ENCODE measurements at places on chromosomes 11 and 22.

DNA sequence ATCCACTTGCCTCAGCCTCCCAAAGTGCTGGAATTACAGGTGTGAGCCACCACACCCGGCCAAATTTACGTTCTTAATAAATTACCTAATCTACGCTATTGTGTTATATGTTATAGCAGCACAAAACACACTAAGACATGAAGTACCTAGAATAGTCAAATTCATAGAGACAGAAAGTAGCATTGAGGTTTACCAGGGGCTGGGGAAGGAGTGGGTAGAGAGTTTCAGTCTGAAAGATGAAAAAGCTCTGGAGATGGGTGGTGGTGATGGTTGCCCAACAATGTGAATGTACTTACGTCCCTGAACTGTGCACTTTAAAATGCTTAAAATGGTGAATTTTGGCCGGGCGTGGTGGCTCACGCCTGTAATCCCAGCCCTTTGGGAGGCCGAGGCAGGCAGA, 65.7 kb upstream of the NUP50 start:
- no peak for DNase-seq

DNA sequence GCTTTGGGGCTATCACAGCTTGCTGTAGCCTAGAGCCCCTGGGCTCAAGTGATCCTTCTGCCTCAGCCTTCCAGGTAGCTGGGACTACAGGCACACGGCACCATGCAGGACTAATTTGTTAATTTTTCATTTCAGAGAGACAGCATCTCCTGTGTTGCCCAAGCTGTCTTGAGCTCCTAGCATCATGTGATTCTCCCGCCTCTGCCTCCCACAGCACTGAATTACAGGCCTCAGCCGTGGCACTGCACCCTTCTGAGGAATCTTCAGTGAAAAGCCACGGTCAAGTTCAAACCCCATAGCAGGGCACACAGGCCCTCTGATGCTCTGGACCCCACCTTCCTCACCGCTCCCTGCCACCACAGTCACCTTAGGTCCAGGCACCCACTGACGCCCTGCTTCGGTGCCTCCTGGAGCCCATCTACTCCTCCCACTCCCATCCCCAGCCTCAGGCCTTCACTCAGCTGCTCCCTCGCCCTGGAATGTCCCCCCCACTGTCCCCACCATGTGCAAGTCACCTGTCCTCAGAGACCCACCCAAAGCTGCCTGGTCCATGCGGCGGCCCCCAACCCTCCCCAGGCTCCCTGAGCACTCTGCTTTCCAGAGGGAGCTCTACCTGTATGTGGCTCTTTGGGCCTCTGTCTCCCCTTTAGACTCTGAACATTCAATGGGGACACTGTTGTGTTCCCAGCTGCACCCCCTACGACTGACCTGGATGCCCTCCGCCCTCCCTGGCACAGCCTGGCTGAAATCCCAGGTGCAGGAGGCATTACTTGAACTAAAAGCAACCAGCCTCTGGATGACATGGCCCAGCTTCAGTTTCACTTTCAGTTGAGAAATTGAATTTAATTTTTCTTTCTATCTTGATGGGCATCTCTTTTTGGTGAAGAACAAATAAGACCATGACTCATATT, 1.6 kb downstream of the APOL2 start:
- DNase-seq, result peak; percentile 25

DNA sequence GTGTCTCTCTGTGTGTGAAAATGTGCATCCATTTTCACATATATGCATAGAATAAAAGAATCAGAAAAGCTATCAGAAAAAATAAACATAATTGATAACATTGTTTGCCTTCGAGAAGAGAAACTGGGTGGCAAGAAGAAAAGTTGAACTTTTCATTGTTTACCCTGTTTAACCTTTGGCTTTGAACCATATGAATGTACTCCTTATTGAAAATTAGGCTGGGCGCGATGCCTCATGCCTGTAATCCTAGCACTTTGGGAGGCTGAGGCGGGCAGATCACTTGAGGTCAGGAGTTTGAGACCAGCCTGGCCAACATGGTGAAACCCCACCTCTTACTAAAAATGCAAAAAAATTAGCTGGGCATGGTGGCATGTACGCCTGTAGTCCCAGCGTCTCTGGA, 11.9 kb upstream of the OR9Q1 start:
- DNase-seq, result no peak

- DNase-seq, result no peak
Observed at GRCh38 chr11:70049045-70049444, 29.1 kb upstream of the ANO1 start.

- DNase-seq, result no peak
Observed at GRCh38 chr11:63767267-63767564, 1.4 kb downstream of the ZFTA start.

Measured in ELR (cell line).